Heart right ventricle (tissue), 16 donors: ENCODE measurements at places on chromosomes 16 and 17. TPM values are rescaled to one million over a fixed set of nuclear protein-coding genes. Genes with fewer than 3 reads are reported as not detected.

NDUFAF8 gene
- 74.8 TPM for total RNA-seq

DNA sequence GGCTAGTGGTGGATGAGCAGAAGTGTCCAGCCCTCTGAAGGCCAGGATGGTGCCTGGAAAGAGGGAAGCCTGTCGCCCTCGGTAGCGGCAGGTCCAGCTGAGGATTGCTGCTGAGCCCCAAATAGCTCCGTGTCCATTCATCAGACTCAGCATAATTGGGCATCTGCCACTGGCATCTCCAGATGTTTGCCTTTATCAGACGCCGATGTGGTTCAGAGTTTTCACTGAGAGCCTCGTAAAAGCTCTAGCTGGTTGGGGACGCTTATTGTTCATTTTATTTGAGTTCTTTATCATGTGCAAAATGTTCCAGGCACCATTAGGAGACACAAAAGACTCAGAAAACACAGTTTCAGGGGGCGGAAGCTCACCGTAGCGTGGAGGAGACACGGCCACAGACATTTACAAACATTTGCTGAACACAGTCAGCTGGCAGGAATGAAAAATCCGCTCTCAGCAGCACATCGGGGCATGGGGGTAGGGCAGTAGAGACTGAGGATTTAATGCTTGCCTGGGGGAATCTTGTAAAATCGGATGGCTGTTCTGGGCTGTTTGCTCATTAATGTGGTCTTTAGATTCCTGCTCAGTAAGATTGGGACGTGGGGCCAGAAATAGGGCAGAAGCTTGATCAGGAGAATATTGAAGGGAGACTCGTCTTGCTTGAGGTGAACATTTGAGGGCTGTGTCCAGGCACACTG, 41.7 kb downstream of the SMPD3 start:
- no peak overlapping the region for H3K4me3 ChIP-seq
- no peak for DNase-seq
- H3K36me3 ChIP-seq, result no peaks in the 10 kb centered on the region

- no peak for DNase-seq
- H3K4me1 ChIP-seq, result no peaks in the 10 kb centered on the region
Observed at GRCh38 chr17:77042476-77043231, 98.1 kb upstream of the SEC14L1 start.

DNA sequence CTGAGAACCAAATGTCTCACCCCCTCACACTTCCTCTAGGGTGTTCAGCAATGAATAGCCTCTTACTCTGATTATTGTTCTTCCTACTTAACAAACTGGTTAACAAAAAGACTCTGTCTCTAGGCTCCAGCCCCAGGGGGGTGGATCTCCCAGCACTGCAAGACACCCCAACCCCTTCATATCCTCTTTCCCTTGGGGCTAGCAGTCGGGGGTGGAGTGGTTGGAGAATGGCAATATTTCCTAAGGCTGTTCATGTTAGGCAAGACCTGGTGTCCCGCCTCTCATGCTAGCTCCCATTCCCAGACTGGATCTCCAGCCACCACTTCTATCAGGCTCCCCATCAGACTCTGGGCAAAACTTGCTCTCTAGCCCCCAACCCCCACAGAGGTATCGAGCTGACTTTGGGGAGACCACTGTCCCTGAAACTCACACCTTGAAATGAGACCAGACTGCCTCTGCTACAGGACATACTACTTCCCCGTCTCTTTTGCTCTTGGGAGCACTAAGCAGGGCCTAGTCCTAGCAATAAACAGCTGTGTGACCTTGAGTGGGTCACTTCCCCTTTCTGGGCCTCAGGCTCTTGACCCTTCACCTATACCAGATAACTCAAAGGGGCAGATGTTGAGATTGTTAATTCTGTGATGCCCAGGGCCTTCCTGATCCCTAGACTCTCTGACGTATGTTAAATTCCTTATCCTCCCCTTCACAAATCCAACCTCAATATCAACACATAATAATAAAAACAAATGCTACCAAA, 2.4 kb downstream of the SLC25A35 start:
- peaks cover 33% of the 10 kb centered on the region for H3K4me1 ChIP-seq
- H3K4me3 ChIP-seq, result no peak overlapping the region
- no peaks in the 10 kb centered on the region for H3K27me3 ChIP-seq
- H3K36me3 ChIP-seq, result no peaks in the 10 kb centered on the region

- H3K4me1 ChIP-seq, result peaks cover 22% of the 10 kb centered on the region
- peak overlapping the region; percentile 92 for H3K4me3 ChIP-seq
- DNase-seq, result peak; percentile 10
- H3K27ac ChIP-seq, result peak overlapping the region; percentile 88
Observed at GRCh38 chr17:35089586-35090296, 26.2 kb upstream of the RFFL start.

DNA sequence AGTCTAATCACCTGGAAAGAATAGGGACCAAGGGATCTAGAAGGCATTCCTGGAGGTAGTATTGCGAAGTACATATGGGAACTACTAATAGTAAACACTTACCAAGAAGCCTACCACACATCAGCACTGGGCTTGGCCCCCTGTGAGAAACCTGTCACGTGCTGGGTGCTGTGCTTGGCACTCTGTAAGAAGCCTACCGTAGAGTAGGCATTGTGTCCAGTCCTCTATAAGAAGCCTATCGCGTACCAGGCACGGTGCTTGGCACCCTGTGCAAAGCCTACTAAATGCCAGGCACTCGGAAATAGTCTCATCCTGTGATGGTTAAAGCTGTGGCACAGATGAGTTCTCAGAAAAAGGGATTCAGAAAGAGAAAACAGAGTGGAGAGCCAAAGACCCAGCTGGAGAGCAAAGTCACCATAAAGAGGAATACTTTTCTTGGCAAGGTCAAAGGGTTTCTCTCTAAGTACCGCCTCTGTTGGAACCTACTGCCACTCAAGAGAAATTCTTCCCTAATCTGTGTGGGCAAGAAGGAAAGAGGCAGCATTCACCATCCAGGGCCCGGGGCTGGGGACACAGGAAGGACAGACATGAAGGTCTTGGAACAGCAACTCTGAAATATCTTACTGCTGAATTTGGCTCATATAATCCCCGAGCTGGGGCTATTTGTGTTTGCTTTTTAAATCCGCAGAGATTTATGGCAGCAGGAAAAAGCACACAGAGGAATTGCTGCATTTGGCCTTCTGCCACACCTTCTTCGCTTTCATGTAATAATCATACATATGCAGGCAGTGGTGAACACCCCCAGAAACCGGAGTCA, 81.8 kb downstream of the VAT1L start:
- H3K4me1 ChIP-seq, result peaks cover 17% of the 10 kb centered on the region
- no peaks in the 10 kb centered on the region for H3K27me3 ChIP-seq
- no peaks in the 10 kb centered on the region for H3K36me3 ChIP-seq
- no peak overlapping the region for H3K4me3 ChIP-seq
- DNase-seq, result peak; percentile 44
